ENCODE measurements at places on chromosomes 6 and 20. TPM values are rescaled to one million over a fixed set of nuclear protein-coding genes. Genes with fewer than 3 reads are reported as not detected.
A peak's percentile ranks its signal among the peaks of the same experiment; 100 is the strongest.

FAM217A gene
- total RNA-seq, result not detected

VWA7 gene
- total RNA-seq, result 5.9 TPM

SRXN1 gene
- total RNA-seq, result 20.0 TPM

DDO gene
- not detected for total RNA-seq

DNA sequence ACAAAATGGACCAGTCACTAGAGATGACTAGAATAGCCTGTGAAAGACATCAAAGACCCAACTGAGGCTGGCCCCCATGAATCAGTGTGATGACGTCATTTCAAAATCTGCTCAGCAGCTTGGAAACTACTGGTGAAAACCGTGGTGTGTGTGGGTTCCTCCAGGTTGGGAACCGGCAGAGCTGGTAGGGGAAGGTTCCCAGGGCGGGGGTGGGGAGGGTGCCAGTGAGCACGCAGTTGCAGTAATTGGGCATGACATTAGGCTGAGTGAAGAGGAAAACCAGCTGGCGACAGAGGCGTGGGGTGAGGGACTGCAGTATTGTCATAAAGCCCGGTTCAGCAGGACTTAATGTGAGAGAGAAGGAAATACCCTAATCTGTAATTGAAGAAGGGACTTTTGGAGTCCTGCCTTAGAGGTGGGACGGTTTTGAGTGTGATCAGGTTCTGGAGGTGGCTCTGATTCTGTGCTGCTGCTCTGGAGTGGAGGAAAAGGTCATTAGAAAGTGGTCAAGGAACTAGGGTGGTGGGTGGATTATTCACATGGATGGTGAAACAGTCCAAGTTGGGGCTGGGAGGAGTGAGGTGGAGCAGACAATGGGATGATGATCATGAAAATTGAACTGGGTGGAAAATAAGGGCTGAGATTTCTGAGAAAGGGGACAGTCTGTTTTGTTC lies 52.0 kb upstream of the MTHFD1L start:
- H3K4me3 ChIP-seq, result no peak overlapping the region
- peaks cover 24% of the 10 kb centered on the region for H3K27me3 ChIP-seq
- H3K36me3 ChIP-seq, result no peaks in the 10 kb centered on the region
- H3K4me1 ChIP-seq, result peaks cover 18% of the 10 kb centered on the region
- H3K27ac ChIP-seq, result peak overlapping the region; percentile 24

DNA sequence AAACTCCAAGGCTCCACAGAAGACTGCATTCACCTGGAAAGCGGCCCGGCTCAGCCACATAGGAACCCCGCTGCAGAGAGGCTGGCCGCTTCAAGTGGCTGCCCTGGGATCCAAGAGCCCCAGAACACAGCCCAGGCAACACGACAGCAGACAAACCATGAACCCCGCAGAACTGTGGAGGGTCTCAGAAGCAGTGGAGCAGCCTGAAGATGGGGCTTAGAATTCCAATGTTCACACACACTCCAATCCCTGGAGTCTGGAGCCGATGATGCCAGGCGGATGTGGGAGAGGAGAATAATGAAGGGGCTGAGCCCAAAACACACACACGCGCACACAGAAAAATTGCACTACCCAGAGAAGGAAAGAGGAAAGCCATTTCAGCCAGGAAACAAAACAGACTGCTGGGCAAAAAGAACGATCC lies 52.4 kb downstream of the NINL start:
- H3K4me3 ChIP-seq, result no peak overlapping the region
- H3K27me3 ChIP-seq, result peaks cover 2% of the 10 kb centered on the region
- no peaks in the 10 kb centered on the region for H3K36me3 ChIP-seq
- H3K4me1 ChIP-seq, result no peaks in the 10 kb centered on the region
- no peak for DNase-seq

GRCh38 chr6:144894240-144894639 lies 609.1 kb downstream of the UTRN start:
- peaks cover 7% of the 10 kb centered on the region for H3K27me3 ChIP-seq
- H3K4me1 ChIP-seq, result no peaks in the 10 kb centered on the region
- H3K36me3 ChIP-seq, result no peaks in the 10 kb centered on the region
- DNase-seq, result no peak

GRCh38 chr6:122048570-122048969 lies 350.9 kb upstream of the HSF2 start:
- no peak overlapping the region for H3K27ac ChIP-seq
- H3K4me1 ChIP-seq, result no peaks in the 10 kb centered on the region
- no peak overlapping the region for H3K4me3 ChIP-seq
- no peaks in the 10 kb centered on the region for H3K36me3 ChIP-seq

GRCh38 chr20:22597303-22597702 lies 12.9 kb upstream of the FOXA2 start:
- no peaks in the 10 kb centered on the region for H3K36me3 ChIP-seq
- H3K27ac ChIP-seq, result no peak overlapping the region
- no peaks in the 10 kb centered on the region for H3K27me3 ChIP-seq

DNA sequence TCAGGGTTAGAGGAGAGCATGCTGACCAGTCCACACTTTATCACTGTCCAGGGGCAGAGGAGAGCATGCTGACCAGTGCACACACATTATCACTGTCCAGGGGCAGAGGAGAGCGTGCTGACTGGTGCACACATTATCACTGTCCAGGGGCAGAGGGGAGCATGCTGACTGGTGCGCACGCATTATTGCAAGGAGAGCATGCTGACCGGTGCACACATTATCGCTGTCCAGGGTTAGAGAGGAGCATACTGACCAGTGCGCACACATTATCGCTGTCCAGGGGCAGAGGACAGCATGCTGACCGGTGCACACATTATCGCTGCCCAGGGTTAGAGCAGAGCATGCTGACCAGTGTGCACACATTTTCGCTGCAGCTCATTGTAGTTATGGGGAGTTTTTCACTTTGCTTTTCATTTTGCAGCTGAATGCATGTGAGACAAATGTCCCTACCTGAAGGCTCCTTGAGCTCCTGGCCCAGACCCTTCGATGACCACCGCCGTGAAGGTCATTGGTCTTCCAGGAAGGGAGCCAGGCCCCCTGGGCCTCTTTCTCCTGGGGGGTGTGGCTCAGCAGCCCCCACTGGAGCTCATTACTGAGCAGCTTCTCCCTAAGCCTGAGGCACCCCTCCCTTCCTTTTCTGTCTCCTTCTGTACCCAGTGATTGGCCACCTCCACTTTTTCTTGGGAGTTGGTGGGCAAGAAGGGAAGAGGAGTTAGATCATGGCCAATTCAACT lies 178.8 kb upstream of the AFDN start:
- peaks cover 1% of the 10 kb centered on the region for H3K27me3 ChIP-seq
- DNase-seq, result no peak
- H3K4me3 ChIP-seq, result no peak overlapping the region
- no peaks in the 10 kb centered on the region for H3K36me3 ChIP-seq
- H3K4me1 ChIP-seq, result no peaks in the 10 kb centered on the region

DNA sequence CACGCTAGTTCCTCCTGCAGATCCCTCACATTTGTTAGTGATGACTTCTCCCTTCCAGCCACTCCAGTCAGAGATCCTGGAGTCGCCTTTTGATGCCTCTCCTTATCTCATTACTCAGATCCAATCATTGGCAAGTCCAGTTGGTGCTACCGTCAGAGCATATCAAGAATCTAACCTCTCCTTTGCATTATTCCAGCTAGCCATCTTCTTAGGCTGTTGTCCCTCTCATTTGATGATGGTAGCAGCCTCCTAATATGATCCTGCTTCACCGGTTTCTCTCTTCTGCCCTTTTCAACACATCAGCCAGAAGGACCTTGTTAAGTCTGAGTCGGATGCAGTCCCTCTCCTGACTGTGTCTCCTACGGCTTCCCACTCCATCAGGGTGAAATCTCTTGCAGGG lies 305.6 kb downstream of the THBS2 start:
- no peaks in the 10 kb centered on the region for H3K4me1 ChIP-seq
- no peaks in the 10 kb centered on the region for H3K36me3 ChIP-seq
- H3K4me3 ChIP-seq, result no peak overlapping the region
- H3K27ac ChIP-seq, result no peak overlapping the region

- H3K27me3 ChIP-seq, result no peaks in the 10 kb centered on the region
- H3K4me1 ChIP-seq, result peaks cover 1% of the 10 kb centered on the region
- H3K27ac ChIP-seq, result no peak overlapping the region
- no peak for DNase-seq
- no peak overlapping the region for H3K4me3 ChIP-seq
Measured at GRCh38 chr6:143158113-143158581, 97.5 kb downstream of the AIG1 start.

DNA sequence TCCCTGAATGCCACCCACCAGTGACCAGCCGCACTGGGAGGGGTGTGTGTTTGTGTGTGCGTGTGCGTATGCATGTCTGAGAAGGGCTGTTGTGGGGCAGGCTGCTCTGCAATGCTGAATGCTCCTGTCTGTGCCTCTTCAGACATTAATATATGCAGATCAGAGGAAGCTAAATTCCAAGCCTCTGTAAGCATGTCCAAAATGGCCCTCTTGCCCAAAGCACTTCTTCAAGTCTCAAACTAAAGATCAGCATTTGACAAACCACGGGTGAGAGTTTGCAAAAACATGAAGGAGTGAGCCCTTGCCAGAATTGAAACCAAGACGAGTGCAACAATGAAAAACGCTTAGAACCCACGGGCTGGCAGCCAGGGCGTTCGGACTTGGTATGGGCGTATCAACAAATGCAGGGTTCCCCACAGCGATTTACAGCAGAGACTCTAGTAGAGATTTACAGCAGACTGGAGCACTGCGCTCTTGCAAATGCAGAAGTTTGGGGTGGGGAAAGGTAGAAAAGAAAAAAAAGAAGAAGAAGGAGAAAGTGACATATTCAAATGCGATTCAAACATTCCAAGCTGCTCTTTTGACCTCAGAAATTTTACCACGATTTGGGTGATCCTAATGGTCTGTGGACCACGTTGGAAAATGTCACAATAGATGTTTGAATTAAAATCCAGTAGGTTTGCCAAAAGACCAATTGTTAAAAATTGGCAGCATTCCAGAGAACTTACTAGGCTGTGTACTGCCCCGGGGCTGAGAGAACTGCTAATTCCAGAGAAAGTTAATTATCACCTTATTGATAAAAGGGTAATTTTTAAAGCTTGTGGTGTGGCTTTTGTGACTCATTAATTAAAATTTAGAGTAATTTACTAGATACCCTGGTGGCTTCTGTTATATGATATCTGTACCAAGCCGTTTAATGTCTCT lies 3.5 kb downstream of the SCML4 start:
- peak; percentile 26 for DNase-seq
- H3K27me3 ChIP-seq, result no peaks in the 10 kb centered on the region
- H3K4me1 ChIP-seq, result peaks cover 75% of the 10 kb centered on the region
- peak overlapping the region; percentile 86 for H3K27ac ChIP-seq
- H3K4me3 ChIP-seq, result peak overlapping the region; percentile 84

GRCh38 chr20:1874450-1875182 lies 20.6 kb upstream of the SIRPA start:
- no peaks in the 10 kb centered on the region for H3K27me3 ChIP-seq
- H3K27ac ChIP-seq, result no peak overlapping the region
- no peaks in the 10 kb centered on the region for H3K4me1 ChIP-seq
- H3K4me3 ChIP-seq, result no peak overlapping the region
- H3K36me3 ChIP-seq, result no peaks in the 10 kb centered on the region
- DNase-seq, result no peak

- H3K27me3 ChIP-seq, result no peaks in the 10 kb centered on the region
- DNase-seq, result no peak
- H3K4me1 ChIP-seq, result no peaks in the 10 kb centered on the region
Measured at GRCh38 chr20:14826543-14827313, 489.3 kb upstream of the FLRT3 start.

DNA sequence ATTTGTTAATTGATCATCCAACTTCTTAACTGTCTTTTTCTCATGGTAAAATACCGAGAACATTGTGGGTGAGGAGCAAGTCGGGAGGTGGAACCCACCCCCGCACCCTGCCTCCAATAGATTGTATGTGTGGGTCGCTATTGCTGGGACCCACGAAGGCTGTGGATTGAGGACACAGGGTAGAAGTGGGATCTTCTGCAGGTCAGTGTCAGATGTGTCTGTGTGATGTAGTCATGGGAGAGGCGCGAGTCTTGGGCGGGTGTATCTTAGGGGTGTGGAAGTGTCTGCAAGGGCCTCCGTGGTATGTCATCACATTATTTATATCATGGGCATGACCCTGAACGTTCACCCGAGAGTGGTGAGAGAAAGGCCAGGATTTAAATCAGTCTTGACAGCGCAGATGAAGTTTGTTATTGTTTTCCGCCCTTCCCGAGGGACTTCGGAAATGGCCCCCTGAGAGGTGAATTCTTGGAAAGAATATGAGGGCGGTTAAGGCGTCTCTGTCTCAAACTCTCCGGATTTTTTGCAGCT lies 472 bp upstream of the PAQR8 start:
- peak overlapping the region; percentile 82 for H3K4me3 ChIP-seq
- peak overlapping the region; percentile 72 for H3K27ac ChIP-seq
- H3K4me1 ChIP-seq, result peaks cover 25% of the 10 kb centered on the region
- H3K36me3 ChIP-seq, result peaks cover 14% of the 10 kb centered on the region
- DNase-seq, result no peak

DNA sequence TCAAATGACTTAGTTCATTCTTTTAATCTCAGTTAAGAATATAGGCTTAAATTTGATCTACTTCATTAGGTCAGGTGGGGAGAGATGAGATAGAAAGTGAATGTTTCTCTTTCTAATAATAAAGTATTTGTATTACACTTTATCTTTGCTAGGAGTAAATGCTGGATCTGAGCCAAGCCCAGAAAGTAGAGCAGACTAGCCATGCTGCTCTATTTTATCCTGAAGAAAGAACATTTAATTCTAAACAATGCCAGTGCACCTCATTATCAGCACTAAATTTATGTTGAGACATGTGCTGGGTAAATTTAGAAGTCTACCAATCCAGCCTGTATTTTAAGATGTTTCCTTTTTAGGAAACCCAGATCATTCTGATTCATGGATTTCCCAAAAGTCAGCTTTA lies 43.5 kb downstream of the AKIRIN2 start:
- no peak overlapping the region for H3K4me3 ChIP-seq
- no peak overlapping the region for H3K27ac ChIP-seq
- DNase-seq, result no peak
- peaks cover 62% of the 10 kb centered on the region for H3K36me3 ChIP-seq

DNA sequence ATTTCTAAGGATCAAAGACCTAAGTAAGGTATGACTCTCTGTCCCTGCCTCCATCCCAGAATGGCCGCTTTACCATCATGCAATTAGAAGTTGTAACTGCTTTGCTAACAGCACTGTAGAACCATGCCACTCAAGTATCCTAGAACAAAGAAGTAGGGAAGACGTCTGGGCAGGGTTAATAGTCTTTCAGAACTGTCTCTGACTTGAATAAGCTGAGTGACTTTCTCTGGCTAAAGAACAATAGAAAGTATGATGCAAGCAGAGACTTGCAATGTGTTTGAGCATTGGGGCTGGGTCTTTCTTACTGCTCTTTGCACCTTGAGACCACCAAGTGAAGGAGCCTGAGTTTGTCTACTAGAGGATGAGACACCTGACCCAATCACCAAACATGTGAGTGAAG lies 279.6 kb upstream of the JAG1 start:
- no peaks in the 10 kb centered on the region for H3K36me3 ChIP-seq
- no peak for DNase-seq

DNA sequence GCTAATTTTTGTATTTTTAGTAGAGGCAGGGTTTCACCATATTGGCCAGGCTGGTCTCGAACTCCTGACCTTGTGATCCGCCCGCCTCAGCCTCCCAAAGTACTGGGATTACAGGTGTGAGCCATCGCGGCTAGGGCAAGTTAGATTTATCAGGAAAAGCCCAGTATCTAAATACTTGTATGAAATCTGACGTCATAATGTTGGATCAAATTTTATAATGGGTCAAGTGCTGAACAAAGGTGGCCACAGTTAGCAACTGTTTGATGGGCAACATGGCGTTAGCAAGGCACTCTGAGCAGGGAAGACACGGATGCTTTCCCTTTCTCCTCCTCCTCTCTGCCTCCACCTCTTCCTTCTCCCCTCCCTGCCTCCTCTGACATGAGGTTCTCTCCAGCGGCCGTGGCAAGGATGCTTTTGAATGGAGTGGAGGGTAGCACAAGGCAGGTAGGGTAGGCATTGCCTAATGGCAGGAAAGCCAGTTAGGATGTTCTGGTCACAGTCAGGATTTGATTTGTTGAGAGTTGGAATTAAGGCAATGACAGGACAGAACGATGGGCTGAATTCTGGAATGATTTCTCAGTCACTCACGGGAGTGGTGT lies 149.6 kb downstream of the BCAS1 start:
- H3K4me1 ChIP-seq, result peaks cover 26% of the 10 kb centered on the region
- H3K36me3 ChIP-seq, result no peaks in the 10 kb centered on the region
- no peak overlapping the region for H3K4me3 ChIP-seq
- DNase-seq, result no peak

Data from activated T-helper 2 cell treated with anti-CD3 and anti-CD28 coated beads, Interferon-gamma antibody, Interleukin-2, Interleukin-4, amounts not matched to agents 10 μg/mL and 5 μg/mL and 100 μg/mL, durations not matched to agents 14 hours and 24 hours and 36 hours (primary cell).